ENCODE measurements at places on chromosomes 16 and 17.

DNA sequence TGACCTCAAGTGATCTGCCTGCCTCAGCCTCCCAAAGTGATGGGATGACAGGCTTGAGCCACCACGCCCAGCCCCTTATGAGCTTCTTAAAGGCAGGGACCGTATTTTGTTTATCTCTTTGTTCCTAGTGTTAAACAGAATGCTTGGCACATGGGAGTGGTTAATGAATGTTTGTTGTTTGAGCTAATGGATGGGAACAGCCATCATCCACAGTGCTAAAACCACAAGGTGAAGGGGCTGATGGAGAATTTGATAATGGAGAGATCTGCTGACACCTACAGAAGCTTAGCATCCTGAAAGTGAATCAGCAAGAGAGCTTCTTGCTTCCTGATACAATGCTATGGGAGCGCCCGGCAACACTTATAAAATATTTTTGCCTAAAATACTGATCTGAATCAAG lies 8.6 kb upstream of the CDH1 start:
- DNase-seq, result no peak

DNA sequence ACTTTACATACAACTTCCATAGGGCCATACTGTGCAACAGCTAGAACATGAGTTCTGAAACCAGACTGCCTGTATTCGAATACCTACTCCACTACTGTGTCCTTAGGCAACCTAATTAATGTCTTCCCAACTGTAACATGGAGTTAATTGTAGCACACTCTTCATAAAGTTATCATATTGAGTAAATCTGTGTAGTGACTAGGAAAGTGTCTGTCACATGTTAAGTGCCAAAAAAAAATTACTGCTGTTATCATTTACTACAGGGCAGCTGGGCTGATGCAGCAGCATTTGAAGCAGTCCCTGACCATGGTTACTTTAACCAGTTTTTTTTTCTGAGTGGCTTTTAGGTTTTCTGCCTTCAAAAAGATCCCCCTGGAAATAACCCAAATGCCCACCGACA lies 10.9 kb upstream of the ZNF23 start:
- no peak for DNase-seq

- no peak for DNase-seq
Measured at GRCh38 chr16:84487358-84487757, 17.1 kb downstream of the MEAK7 start.

- no peak for DNase-seq
Measured at GRCh38 chr16:80407265-80407987, 133.4 kb upstream of the DYNLRB2 start.

GRCh38 chr17:42118545-42118944 lies 2.6 kb downstream of the KAT2A start:
- DNase-seq, result no peak

- no peak for DNase-seq
Measured at GRCh38 chr17:46163929-46164594, 29.2 kb downstream of the KANSL1 start.

DNA sequence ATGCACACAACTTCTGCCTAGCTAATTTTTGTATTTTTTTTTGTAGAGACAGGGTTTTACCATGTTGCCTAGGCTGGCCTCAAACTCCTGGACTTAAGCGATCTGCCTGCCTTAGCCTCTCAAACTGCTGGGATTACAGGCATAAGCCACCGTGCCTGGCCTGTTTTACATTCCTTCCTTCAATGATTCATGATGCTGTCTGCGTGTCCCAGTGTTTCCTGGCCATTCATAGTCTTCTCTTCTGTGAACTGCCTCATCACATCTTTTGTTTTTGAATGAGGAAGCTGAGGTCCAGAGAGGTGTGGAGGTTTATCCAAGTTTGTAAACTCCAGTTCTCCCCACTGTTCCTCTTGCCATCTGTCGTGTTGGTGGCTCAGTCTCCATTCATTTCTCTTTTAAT lies 64.5 kb upstream of the MED9 start:
- DNase-seq, result peak; percentile 79

GRCh38 chr17:43998552-43998951 lies 5.9 kb upstream of the NAGS start:
- peak; percentile 50 for DNase-seq

- no peak for DNase-seq
Measured at GRCh38 chr16:1923299-1924034, 5.3 kb upstream of the HS3ST6 start.

- DNase-seq, result no peak
Measured at GRCh38 chr16:86821895-86822294, 243.5 kb downstream of the FOXL1 start.

GRCh38 chr16:26111900-26112299 lies 420.1 kb downstream of the HS3ST4 start:
- DNase-seq, result no peak

DNA sequence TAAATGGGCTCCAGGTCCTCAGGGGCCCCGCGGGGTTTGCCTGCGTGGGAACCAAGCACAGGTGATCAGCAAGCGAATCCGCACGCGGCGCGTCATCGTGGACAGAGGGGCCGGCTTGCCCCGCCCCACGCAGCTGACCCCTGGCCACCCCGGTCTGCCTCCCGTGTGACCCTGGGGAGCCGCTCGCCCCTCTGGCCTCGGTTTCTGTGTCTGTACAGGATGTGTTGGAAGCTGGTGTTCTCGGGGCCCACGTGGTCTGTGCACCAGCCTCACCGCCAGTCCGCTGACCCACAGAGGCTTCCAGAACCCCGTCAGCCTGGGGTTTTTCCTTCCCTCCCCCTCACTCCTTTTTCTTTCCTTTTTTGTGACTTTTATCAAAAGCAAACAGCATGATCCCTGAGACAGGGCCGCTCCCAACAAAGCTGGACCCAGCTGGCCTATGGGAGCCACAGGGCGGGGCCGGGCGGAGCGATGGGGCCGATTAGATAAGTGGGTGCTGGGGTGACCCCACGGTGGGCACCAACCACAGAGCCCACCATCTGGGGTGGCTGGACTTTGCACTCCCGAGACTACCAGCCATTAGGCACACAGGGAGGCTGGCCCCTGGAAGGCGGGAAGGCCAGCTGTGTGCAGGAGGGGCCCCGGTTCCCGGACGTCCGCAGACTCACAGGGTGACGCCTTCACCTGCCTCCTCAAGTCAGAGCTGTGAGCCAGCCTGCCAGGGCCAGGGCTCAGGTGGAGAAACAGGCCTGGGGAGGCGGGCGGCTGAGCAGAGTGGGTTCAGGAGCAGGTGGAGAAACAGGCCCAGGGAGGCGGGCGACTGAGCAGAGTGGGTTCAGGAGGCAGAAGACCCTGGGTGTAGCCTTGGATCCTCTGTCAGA lies 56.0 kb downstream of the ZFPM1 start:
- no peak for DNase-seq

GRCh38 chr16:89325861-89326471 lies 108.5 kb downstream of the ZNF778 start:
- DNase-seq, result peak; percentile 72

DNA sequence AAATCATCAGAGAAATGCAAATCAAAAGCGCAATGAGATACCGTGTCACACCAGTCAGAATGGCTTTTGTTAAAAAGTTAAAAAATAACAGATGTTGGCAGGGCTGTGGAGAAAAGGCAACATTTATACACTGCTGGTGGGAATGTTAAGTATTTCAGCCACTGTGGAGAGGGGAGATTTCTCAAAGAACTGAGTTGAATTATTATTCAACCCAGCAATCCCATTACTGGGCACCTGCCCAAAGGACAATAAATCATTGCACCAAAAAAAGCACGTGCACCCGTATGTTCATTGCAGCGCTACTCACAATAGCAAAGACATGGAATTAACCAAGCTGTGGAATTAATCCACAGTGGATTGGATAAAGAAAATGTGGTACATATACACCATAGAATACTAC lies 204.7 kb downstream of the HS3ST4 start:
- DNase-seq, result no peak

DNA sequence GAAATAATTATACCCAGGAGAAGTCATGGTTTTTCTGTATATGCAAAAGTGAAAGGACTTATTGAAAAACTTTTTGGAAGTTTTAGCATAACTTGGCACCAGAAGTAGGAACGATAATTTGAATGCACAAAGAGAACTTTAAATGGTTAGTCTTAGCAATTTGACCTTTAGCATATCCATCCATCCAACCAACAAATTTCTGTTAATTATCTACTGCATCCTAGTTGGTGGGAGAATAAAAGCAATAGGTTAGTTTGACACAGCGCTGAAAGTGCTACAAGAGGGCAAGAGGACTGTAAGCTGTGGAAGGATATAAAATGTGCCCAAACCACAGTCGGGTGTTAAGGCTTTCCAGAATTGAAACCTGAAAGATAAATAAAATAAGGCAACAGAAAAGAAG lies 17.6 kb downstream of the SPAG9 start:
- no peak for DNase-seq

- DNase-seq, result no peak
Measured at GRCh38 chr16:79062336-79062735, 538.2 kb downstream of the MAF start.

DNA sequence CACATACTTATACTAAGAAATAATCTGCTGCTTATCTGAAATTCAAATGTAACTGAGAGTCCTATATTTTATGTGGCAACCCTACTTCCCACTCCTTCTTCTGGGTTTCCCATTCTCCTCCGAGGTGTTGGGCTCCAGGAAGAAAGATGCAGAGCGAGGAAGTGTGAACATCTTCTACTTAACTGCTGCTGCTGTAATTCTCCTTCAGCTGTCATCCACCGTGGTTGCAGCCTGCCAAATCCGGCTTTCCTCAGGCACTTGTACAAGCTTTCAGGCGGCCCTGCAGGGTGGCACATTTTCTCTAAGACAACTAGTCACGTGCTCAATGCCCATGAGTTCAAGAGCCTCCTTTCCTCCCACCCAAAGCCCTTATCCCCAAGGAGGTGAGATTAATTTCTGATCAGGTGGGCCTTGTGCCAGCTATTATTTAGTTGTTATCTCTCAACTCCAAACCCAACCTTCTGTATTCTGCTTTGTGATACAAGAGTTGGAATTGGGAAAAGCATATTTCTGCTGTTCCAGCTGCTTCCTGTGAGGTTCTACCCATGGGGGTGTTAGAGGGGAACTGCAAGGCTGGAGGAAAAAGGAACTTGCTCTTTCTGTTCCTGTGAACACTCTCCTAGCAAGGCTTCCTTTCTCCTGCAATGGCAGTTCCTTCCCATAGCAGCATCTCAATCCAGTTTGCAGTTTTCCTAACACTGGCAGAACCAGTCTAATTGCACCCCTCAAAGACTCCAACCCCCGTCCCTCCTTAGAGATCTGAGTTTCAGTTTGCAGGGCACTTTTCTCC lies 67.6 kb upstream of the RBBP6 start:
- no peak for DNase-seq

GRCh38 chr16:52455549-52456277 lies 91.2 kb downstream of the TOX3 start:
- DNase-seq, result no peak

GRCh38 chr16:56221995-56222394 lies 30.7 kb downstream of the GNAO1 start:
- no peak for DNase-seq

DNA sequence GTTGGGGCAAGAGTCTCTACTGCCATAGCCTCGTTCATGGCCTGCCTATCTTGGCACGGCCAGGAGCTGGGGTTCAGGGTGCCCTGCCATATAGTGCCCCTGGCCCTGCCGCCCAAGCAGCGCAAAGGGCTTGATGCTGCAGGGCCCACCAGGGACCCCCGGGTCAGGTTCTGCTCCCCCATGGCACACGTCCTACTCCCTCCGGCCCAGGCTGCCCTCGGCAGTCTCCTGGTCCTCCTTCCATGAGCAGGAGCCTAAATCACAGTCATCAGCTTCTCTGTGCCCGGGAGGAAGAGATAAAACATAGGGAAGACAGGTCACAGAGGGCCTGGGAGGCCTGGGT lies 55.9 kb upstream of the MTSS2 start:
- no peak for DNase-seq

GRCh38 chr17:44044071-44044470 lies 22.4 kb downstream of the LSM12 start:
- DNase-seq, result peak; percentile 20

Data from brain microvascular endothelial cell (primary cell).